ENCODE measurements at places on chromosomes 2 and 18.

- DNase-seq, result no peak
Measured at GRCh38 chr2:85905187-85905666, 16.4 kb upstream of the ST3GAL5 start.

DNA sequence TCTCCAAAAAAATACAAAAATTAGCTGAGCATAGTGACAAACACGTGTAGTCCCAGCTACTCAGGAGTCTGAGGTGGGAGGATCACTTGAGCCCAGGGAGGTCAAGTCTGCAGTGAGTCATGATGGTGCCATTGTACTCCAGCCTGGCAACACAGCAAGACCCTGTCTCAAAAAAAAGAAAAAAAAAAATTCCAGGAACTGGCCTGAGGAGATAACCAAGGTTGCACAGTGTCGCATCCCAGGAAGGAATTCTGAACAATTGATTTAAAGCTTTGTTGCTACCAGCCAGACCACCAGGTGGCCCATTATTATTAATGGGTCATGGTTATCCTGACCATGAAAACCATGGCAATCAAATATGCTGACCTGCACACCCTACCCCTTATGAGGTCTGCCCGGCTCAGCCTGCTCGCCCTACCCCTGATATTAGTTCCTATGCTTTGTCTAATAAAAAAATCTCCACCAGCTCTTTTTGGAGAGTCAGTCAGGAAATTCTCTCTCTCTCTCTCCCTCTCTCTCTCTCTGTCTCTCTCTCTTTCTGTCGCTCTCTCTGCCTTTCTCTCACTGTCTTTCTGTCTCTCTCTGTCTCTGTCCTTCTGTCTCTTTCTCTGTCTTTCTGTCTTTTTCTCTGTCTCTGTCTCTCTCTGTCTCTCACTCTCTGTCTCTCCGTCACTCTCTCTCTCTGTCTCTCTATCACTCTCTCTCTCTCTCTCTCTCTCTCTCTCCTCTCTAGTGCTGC lies 73.7 kb downstream of the NCAPH start:
- DNase-seq, result no peak

- DNase-seq, result no peak
Measured at GRCh38 chr2:31353179-31353578, 61.4 kb downstream of the XDH start.

DNA sequence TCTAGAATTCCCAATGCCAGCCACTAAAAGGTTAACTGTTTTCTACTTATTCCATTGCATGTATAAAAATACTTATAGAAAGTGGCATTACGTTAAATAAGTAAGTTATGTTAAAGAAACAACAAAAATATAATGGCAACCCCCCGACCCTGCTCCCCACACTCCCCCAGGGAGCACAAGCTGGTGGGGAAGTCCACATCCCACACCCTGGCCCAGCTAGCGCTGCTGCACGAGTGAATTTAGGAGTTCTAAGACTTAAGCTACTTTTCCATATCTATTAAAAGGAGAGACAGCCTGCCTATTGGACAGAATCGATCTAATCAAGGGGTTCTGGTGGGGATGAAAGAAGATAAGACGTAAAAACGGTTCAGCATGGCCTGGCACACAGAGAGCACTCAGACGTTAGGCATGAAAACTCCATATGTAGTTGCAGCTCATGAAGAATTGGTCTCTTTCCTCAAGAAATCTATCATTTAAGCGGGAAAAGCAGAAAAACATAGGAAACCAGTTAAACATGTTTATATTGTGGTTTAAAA lies 16.6 kb downstream of the HJURP start:
- DNase-seq, result no peak

DNA sequence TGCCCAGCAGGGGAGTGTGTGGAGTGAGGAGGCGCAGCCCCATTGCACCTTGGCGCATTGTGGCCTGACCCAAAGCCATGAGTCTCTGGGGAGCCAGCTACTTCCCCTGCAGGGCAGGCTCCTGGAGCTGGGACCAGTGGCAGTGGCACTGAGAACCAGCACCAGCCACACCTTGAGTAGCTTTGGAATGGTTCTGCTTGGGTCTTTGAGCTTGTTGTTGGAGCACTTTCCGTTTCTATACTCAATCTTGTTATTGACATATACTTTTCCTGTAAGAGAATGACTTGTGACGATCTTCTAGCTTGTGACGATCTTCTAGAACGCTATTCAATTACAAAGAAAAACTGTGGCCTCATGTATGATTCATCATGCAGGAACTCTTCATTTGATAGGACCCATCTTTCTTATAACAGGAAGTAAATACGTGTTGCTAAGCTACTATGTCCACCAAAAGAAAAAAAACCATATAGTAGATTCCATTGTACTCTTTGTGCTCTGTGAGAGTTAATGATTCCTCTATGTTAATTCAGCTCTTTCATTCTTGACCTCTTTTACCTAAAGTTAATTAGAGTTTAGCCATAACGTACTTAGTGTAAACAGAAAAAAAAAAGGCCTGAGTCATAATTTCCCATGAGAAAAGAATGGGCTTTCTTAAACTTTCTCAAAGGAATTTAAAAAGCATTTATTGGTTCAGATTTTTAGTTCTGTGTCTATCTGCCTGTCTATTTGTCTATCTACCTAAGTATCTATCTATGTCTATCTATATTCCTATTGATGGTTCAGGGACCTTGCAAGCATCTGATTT lies 113.1 kb downstream of the GATA6 start:
- no peak for DNase-seq

DNA sequence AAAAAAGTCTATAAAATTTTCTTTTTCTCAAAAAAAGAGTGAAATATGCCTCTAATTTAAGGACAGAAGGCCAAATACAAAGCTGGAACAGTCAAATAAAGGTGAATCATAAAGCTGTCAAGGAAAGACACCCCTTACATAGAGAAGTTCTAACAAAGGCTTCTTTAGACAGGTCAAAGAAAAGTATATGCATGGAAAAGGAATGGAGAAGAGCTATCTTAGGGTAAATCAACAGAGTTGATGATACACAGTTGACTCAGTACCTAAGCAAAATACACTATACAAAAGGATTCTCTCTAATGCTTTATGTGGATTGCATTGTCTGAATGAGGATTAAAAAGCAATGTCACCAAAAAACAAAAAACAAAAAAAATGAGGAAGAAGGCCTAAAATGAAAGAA lies 214.8 kb downstream of the TXNL1 start:
- DNase-seq, result no peak

DNA sequence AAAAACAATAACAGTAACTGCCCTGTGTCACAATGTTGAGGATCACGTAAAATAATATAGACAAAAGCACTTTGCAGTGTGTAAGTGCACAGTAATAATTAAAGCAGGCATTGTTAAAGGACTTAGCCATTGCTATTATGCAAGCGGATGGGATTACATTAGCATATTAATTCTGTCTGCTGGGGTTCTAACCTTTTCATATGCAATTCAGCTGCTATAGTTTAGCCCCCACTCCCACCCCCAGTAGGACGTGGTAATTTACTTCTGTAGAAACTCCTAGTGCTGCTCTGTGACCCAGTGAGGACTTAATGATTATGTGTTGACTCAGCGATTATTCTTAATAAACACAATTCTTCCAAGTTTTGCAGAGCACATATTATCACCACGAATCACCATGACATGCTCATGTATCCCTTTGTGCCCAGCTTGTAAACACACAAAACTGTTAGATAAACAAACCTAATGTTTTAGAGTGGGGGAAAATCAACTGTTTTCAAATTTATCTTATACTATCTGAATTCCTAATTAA lies 5.1 kb upstream of the ADAM23 start:
- DNase-seq, result no peak

- no peak for DNase-seq
Measured at GRCh38 chr2:110101280-110101844, 14.3 kb downstream of the MALL start.

DNA sequence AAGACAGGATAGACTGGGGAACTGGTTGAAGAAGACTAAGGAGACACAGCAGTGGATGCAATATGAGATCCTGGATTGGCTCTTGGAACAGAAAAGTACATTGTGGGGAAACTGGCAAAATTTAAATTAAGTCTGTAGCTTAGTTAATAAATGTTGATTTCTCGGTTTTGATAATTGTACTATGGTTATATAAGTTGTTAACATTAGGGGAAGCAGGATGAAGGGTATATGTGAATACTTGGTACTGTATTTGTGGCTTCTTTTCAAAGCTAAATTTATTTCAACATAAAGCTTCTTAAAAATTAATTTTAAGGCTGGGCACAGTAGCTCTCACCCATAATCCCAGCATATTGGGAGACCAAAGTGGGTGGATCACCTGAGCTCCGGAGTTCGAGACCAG lies 103.8 kb downstream of the TMEM17 start:
- no peak for DNase-seq

- no peak for DNase-seq
Measured at GRCh38 chr2:108236676-108237335, 3.0 kb upstream of the SULT1C3 start.

DNA sequence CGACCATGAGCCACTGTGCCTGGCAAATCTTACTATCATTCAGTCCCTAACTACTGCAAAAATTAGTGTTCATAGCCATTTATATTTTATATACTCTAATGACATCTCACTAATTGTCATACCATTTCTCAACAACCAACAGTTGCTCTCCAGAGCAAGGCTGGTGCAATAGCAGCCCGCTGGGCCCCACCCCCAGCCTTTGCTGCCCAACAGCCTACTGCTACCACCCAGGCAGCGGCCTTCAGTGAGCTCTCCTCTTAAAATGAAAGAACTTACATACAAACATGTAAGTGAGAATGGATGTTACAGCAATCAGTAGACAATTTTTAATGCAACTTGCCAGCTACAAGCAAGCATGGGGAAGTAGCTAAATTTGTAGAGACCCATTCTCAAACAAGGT lies 90.5 kb downstream of the HNRNPLL start:
- no peak for DNase-seq

GRCh38 chr18:5457462-5457957 lies 86.3 kb downstream of the EPB41L3 start:
- no peak for DNase-seq

GRCh38 chr18:55235094-55235461 lies 275.8 kb upstream of the CCDC68 start:
- DNase-seq, result no peak

DNA sequence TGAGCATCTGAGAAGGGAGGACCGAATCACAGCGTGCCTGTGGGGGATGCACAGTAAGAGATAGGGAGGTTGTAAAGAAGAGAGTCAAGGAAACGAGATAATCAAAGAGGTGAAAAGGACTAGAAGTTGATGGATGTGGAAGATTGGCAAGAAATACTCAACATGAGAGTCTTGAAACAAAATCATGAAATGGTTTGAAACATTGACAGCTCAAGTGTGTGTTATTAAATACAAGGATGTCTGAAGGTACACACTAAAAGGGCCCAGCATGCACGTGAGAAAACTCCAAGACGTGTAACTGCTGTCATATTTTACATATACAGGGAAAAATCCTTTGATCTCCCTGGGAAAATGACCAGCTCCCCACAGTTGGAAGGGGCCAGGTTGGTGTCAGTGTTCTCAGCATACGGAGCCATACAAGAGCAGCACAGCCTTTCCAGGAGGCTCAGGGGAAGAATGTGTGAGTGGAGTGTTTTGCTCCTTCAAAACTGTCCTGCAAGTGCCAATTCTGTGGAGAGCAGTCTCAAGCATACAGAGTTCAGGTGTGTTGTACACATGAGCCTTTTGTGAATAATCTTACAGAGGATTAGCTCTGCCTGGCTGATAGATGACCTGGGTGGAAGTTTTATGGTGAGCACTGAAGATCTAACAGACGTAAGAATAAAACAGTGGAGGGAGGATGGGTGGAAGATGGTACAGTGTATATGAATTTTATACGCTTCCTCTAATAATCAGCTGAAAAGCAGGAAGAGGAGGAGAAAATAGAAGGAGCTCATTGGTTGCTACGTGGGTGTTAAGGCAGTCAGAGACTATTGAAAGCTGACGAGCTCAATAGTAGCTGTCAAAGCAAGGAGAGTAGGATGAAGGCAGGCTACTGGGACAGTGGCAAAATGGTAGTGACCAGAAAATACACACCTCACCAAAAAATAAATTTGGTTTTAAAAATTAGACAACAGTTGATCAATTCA lies 126.8 kb downstream of the ATP9B start:
- DNase-seq, result no peak

DNA sequence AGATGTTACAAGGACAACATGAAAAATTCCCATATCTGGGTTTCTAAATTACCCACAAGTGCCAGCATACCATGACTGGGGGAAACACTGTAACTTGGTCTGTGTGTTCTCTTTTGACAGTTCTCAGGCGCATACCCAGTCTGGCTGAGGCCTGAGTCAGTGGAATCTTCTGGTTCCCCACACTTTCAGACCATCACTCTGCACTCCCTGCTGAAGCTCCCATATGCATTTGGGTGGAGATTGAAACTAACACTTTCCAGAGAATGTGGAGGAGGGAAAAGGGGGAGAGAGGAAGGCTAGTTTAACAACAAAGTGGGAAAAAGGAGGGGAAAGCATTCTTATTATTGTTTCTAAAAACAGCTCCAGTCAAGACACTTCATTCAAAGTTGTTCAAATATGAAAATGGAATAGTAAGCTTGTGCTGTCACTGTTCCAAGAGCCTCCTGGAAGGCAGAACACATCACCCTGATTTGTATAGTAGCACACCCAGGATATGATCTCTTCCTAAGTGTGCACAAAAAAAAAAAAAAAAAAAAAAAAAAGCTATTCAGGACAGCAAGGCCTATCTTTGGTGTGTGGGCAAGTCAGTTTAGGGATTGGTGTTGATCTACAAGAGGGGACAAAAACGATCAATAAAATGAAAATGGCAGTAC lies 48.1 kb upstream of the CTIF start:
- no peak for DNase-seq

GRCh38 chr18:2197946-2198345 lies 373.4 kb downstream of the METTL4 start:
- no peak for DNase-seq

- no peak for DNase-seq
Measured at GRCh38 chr18:13480571-13481255, 245.6 kb downstream of the FAM210A start.

DNA sequence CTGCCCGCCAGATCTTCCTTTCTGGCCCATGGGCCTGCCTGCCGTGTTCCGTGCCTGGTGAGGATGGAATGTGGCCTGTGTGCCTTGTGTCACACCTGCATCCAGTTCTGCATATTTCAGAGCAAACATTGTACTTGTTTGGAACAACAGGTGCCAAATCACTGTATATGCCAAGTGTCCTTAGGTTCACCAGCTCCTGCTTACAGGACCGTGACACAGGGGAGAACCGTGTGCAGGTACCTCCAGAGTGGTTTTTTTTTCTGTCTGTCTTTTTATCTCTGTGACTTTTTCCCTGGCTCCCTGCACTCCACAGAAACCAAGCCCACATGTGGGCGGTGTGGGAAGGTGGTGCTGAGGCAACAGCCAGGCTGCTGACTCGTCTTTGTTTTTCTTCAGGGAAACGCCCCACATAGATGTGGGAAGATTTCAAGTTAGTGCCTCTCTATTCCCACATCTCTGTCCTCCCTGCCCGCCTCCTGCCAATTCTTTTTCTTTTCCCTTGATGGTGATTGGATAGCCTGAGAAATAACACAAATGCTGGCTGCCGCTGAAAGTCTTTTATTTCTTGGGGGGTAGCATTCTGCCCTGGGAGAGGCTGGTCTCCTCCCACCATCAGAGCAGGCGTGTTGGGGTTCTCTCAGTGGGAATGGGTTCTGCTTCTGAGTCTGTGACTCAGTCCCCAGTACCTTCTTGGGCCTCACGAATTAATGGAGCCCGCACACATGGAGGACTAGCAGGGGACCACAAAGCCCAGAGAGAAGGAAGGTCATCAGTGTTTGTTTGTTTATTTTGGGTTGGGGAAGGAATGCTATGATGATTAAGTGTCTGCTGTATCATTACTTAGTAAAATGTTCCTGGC lies 21.4 kb downstream of the GRHL1 start:
- no peak for DNase-seq
